ENCODE measurements at places on chromosomes 11 and 22.

- no peak for DNase-seq
Observed at GRCh38 chr11:6362185-6362872, 27.9 kb upstream of the SMPD1 start.

- no peak for DNase-seq
Observed at GRCh38 chr22:47474895-47475294, 712.4 kb downstream of the TBC1D22A start.

DNA sequence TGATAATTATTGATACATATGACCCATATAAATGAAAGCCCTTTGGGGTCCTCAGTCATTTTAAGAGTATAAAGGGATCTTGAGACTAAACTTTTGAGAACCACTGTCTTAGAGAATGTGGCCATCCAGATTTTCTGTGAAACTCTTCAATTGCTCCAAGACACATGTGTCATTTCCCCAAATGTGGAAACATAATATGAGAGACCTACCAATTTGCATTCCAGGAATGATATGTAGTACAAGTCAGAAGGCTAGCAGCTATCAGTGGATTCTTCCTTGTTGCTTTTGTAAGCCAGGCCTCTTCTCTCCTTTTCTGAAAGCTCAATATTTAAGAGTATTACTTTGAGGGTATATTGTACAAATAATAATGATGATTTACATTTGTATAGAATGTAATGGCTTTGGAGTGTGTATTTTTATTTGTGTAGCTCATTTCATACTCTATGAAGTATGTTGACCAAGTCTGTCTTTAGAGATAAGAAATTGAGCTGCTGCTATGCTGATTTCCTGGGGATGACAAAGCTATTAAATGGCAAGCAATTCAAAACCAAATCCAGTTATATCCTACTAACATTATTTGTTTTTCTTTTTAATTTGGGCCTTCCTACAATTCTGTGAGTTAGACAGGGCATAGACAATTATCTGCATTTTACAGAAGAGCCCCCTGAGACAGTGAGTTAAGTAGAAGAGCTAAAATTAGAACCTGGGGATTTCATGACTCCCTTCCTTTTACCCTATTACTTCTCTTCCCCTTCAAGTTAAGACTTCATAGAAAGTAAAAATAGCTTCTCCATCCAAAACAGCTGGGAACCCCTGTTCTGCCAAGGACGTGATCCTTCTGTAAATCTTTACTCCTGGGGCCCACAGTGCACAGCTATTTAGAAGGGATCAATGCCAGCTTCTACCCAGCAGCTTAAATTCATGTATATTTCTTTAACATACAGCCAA lies 131.9 kb downstream of the WNT11 start:
- DNase-seq: no peak

DNA sequence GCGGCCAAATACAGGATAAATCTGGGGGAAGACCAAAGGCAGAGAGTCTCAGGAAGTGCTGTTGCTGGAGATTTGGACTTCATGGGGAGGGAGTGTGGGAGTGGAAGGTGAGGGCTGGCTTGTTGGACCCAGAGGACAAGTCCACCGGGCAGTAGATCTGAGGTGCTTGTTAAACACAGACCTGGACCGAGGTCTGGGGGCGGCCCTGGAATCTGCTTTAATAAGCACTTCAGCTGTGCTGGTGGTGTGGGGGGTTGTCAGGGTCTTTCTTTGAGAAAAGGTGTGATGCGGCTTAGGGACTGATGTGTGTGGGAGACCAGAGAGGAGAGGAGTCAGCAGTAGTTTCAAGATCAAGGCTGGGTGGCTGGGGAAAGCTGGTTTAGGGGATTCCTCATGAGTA lies 4.4 kb downstream of the TRMU start:
- DNase-seq: no peak

DNA sequence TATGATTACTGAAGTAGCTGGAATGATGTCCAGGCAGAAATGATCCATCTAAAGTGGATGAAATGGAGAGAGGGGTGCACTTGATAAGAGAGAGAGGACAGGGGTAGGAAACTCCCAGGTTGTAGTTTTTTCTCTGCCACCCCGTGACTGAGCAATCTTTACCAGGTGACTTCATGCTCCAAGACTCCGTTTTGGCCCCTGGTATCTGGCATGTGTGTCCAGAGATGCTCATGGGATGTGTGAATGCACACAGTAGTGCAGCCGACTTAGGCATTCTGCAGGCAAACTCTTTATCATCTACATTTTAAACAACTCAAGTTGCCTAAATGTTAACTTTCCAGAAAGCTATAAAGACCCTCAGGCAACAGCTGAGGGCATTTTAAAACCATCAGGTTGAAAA lies 189.3 kb upstream of the SEZ6L start:
- DNase-seq: no peak

DNA sequence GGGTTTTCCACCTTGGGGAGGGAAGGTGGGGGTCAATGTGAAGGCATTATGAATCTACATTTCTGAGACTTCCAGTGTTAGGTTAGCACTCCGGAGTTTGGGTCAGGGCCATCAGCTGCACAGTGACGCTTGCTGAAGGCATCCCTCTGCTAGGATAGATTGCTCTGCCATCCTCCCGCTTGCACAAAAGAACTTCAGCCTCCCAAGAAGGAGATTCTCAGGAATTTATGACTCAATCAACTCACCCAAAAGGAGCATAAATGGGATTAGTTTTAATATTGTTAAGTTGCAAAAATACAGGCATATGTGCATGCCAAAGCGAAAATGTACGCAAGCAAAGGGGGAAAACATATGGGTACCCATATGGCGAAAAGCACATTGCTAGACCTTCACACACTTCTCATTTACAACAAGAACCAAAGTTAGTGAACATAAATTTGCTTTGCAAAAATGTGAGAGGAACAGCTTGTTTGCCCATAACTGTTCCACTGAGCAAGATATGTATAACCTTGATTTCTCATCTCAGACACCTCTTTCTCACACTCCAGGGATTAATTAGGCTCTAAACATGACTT lies 1013.0 kb downstream of the OPCML start:
- no peak for DNase-seq

DNA sequence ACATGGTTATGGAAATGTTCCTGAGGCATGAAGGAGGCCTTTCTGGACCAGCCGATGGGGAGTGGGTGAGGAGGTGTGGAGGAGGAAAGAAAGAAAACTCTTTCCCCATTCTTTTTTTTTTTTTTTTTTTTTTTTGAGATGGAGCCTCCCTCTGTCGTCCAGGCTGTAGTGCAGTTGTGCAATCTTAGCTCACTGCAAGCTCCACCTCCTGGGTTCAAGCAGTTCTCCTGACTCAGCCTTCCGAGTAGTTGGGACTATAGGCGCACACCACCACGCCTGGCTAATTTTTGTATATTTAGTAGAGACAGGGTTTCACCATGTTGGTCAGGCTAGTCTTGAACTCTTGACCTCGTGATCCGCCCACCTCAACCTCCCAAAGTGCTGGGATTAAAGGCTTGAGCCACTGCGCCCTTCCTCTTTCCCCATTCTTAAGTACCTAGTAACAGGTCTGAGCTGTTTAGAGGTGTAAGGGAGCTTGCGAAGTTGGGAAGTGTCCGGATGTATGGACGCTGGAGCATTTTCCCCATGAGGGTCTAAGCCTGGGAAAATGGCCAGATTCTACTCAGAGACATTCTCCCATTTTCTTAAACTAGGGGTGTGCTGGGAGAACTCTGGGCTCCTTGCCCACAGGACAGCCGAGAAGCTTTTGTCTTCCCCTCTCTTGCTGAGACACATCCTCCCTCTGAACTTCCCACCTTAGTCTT lies 135.8 kb downstream of the TEAD1 start:
- no peak for DNase-seq

DNA sequence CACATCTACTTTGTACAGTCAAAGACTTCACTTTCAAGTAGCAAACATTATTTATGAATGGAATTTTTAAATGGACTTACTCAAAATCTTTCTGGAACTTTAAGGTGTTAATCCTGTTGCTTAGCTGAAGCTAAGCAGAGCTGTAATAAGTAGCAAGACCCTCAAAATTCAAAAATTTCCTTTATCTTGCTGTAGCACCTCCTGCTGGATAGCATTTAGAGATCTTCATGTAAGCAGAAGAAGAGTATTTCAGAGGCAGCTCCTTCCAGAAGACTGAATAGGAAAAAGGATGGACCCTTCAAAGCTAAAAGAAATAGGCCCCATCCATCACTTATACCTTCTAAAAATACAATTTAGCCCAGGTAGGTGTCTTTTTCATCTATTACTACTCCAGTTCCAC lies 3.4 kb downstream of the PHF21A start:
- DNase-seq: no peak

GRCh38 chr11:32365192-32365591 lies 70.1 kb downstream of the WT1 start:
- DNase-seq: no peak

DNA sequence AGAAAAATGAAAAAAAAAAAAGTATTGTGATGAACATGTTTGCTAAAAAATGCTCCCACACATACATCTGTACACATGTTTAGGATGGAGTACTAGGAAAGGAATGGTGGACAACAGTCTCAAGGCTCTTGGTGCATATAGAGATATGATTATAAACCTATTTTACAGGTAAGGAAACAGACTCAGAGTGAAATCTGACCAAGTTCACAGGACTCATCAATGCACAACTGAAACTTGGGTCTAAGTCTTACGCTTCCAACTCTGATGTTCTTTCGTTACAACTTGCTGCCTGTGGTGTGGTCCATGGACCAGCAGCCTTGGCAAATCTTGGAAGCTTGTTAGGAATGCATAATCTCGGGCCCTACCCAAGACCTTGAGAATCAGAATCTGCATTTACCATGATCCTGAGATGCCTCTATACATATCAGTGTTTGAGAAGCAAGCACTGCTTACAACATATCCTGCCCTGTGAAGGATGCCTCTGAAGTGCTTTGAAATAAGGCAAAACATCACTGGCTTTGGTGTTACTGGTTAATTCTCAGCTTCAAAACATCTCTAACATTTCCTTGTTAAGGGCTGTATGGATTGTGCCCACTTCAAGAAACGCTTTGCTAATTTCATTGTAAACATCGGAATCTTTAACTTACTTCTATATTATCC lies 39.9 kb upstream of the NUP160 start:
- no peak for DNase-seq

DNA sequence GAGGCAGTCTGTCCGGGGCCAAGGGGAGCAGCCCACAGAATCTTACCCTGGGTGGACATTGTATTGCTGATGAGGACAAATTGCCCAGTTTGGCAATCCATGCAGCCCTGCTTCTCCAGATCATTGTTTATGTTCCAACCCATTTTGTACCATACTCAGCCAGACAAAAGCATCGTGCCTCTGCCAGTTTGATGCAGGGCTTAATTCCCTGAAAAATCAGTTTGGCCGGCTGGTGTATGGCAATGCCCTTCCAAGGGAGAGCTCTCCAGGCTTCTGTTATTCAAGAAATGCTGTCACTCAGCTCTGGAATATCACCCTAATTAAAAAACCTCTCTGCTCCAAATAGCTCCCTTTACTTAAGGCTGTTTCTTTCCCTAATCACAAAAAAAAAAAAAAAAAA lies 697.7 kb downstream of the TBC1D22A start:
- DNase-seq: no peak

GRCh38 chr11:75159151-75159953 lies 8.4 kb downstream of the SLCO2B1 start:
- DNase-seq: no peak
